ENCODE measurements at places on chromosomes 7 and 10.
A peak's percentile ranks its signal among the peaks of the same experiment; 100 is the strongest.

GRCh38 chr10:105514106-105514505, 873.0 kb downstream of the SORCS3 start:
- no peak for DNase-seq

- DNase-seq, result no peak
These were observed 19.1 kb downstream of the DENND2A start for GRCh38 chr7:140621401-140622021.

GRCh38 chr10:122142641-122143237, 128.4 kb upstream of the BTBD16 start:
- DNase-seq, result no peak

- DNase-seq, result no peak
These were observed 18.7 kb downstream of the AKR1C1 start for GRCh38 chr10:4981722-4982471.

DNA sequence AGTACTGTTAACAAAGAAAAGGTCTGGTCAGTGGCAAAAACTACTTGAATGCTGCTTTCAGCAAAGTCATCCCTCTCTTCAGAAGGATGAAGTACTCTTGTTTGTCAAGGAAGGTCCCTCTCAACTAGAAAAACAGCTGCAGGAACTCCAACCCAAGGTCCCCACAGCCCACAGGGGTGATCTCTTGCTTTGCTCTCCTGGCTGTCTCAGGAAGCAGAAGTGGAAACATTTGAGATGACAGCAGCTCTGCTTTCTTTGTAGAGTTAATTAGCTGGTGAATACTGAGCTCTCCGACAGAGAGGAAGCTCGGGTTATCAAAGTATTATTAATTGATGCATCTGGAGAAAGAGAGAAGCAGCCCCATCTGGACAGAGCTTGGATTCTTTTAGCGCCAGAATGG, 25.4 kb upstream of the LRGUK start:
- DNase-seq, result no peak

GRCh38 chr7:43196379-43196778, 83.9 kb downstream of the HECW1 start:
- DNase-seq, result no peak

- no peak for DNase-seq
These were observed 116.4 kb upstream of the NOBOX start for GRCh38 chr7:144519925-144520324.

GRCh38 chr7:78441737-78442136, 643.2 kb downstream of the PHTF2 start:
- no peak for DNase-seq

DNA sequence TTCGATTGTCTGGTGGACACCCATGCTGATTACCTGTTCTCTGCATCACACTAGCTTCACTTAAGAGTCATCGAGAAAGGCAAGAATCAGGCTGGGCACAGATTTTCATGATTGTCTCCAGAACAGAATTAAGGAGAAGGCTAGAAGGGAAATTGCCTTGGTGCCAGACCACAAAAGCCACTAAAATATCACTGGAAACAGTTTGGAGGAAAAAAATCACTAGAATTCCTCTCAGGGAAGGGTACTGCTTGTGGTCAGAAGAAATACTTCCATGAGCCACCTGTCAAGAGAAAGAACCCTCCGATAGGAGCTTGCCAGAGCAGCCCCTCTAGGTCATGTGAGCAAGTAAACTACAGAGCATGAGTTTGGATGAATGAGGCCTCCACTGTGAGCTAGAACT, 269.3 kb upstream of the TEX47 start:
- no peak for DNase-seq

DNA sequence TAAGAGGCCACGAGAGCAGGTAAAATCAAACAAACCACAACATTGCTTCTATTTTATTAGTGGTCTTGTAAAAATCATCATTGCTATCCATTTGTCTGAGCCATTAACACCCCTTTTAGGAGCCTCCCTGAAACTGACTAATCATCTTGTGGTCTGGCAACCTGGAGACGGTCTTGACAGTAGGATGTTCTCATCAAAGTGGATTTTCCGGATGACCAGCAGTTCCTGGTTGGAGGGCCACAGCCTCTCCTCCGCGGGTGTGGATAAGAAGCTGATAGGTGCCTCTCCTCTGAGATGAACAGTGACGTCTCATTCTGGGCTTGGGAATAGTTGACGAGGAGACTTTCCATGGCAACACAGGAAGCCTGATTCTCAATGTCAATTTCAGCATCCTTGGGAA, 490.7 kb downstream of the TYW1 start:
- no peak for DNase-seq

DNA sequence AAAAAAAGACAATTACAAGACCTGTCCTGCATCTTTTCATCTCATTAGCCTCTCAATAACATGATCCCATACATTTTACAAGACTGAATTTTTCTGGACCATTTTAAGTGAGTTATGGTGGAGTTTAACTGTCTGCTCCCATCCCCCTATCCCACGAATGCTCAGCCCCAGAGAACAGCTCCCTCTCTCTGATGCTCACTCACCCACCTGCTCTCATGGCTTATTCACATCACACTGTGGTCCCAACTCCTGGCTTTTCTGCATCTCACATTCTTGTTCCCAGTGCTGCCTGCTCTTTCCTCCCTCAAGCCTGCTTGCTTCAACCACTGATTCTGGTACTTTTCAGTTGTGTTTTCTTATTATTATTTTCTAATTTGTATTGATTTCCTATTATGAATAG, 20.4 kb upstream of the CCSER2 start:
- DNase-seq, result no peak

DNA sequence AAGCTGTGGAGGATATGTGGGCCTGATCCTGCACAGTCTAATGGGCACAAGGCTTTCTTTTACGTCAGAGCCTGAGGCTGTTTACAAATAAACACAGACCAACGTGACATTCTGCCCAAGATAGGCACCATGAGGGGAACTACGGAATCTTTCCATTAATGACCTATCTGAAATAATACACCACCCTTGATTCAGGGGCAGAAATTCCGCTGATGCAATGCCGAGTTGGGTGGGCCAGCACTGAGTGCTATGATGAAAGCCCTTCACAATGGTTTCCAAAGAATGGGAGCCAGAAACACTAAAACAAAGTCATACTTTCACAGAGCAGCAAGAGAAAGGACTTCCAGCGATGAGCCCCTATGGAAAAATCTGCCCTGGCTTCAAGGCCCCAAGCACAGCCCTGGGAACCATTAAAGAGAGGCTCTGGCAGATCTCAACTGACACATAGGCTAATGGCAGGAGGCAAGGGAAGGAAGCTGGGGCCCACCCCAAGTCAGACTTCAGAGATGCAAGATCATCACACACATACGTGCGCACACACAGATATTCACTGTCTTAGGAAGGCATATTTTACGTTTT, 72.2 kb upstream of the DLX6 start:
- no peak for DNase-seq

- DNase-seq, result no peak
These were observed 3.4 kb upstream of the SAMD8 start for GRCh38 chr10:75107756-75108683.

DNA sequence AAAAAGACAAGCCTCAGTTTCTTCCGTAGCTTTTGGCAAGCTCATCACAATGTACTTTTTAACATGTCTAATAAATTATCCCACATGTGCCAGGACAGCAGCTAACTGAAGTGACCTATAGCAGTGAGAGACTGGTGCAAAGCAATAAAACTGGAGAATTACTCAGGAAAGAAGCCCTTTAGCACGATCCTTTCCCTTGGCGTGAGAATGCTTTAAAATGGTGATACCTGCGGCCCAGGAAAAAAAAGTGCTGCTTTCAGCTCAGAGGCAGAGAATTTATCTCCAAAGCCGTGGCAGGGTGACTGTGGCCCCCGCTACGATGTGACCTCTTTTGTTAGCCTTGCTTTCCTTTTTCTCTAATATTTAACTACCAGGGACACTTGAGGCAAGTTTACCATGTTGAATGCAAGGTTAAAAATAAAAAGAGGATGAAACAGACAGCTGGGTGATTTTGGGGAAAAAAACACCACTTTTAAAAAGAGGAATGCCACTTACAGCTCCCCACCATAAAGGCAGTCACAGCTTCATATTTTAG, 184.0 kb downstream of the FANK1 start:
- DNase-seq, result no peak

DNA sequence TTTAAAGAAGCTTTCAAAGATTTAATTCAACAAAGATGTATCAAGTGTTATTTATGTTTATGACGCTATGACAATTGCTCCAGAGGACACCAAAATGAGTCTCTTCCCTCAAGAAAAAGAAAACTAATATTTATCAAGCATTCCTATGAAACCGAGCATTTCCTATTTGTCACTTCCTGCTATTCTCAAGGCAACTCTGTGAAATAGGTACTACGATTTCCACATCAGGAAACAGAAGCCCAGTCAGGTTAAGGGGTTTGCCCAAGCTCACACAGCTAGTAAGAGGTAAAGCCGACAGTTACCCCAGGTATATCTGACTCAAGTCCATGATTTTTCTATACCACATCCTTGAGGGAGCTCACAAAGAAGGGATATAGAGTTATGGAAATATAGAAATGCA, 85.9 kb downstream of the TRIL start:
- no peak for DNase-seq

DNA sequence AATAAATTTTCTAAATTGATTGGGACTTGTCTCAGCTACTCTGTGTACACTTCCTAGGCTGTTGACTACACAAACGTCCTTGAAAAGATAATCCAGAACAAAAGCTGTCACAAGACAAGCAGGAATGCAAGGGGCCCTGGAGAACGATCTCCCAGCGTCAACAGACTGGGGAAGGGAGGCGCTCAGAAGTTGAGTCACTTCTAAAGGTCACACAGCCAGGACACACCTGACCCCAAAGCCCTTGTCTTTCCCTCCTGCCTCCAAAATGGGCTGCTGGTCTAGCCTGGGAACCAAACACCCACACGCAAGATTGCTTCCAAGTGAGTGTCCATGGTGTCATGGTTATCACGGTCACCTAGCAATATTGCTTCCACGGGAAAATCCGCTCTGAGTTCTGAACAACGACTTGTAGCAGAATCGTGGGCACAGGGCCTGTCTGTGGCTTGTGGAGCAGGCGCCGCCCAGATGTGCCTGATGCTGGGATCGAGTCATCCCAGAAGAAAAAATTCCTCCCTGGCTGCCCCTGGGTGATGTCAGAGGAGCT, 49.8 kb downstream of the SPOCK2 start:
- DNase-seq, result no peak

GRCh38 chr10:128263891-128264688, 137.9 kb upstream of the MKI67 start:
- DNase-seq, result peak; percentile 46

DNA sequence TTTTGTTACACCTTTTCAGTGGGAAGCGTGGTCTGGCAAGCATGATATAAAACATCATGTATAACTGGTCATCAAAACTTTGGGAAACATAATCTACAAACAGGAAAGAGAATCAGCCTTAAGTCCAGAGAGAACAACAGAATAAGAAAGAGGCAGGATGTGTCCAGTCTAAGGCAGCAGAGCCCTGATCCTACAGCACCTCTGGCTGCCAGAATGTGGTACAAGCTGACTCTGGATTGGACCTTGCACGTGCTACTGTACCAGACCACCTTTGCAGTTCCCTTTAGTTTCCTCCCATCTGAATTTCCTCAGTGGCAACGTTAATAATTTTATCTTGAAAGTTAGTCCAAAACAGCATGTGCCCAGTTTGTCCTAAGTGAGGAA, 824.6 kb upstream of the IGFBP3 start:
- no peak for DNase-seq

- DNase-seq, result no peak
These were observed 511.9 kb upstream of the ZMIZ1 start for GRCh38 chr10:78556705-78557432.

DNA sequence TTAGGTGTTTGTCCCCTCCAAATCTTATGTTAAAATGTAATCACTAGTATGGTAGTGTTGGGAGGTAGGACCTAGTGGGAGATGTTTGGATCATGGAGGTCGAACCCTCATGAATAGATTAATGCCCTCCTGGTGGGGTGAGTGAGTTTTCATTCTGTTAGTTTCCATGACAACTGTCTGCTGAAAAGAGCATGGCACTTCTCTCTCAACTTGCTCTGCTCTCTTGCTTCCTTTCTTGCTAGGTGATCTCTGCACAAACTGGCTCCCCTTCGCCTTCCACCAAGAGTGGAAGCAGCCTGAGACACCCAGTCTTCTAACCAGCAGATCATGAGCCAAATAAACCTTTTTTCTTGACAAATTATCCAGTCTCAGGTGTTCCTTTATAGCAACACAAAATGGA, 853.9 kb downstream of the SORCS1 start:
- no peak for DNase-seq

GRCh38 chr10:132666705-132667341, 119.1 kb downstream of the NKX6-2 start:
- no peak for DNase-seq

DNA sequence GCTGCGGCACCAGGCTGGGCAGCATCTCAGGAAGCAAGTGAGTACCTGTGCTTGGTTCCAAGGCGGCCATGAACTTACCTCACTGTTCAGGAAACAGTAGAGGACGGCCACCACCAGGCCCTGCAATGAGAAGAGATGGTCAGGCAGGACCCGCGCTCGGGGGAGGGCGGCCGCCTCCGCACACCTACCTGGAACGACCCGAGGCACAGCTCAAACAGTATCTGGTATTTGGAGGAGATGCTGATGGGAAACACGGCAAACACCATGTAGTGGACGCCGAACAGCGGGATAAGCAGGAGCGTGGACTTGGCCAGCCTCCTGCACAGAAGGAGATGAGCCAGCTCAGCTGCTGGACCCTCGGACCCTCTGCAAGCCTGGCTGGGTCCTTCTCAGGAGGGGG, 112.9 kb downstream of the VIPR2 start:
- DNase-seq, result no peak

DNA sequence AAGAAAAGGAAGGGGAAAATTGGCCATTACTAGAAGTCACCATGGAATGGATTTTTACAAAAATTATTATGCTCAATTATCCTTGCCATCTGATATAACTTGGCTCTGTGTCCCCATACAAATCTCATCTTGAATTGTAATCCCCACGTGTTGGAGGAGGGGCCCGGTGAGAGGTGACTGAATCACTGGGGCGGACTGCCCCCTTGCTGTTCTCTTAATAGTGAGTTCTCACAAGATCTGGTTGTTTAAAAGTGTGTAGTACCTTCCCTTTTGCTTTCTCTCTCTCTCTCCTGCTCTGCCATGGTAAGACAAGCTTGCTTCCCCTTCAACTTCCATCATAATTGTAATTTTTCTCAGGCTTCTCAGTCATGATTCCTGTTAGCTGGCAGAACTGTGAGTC, 1023.6 kb downstream of the XPNPEP1 start:
- no peak for DNase-seq

GRCh38 chr10:100053686-100054460, 27.8 kb downstream of the CPN1 start:
- no peak for DNase-seq

GRCh38 chr10:15427843-15428414, 56.8 kb upstream of the FAM171A1 start:
- no peak for DNase-seq

- no peak for DNase-seq
These were observed 16.3 kb upstream of the SLC29A4 start for GRCh38 chr7:5266191-5267028.

DNA sequence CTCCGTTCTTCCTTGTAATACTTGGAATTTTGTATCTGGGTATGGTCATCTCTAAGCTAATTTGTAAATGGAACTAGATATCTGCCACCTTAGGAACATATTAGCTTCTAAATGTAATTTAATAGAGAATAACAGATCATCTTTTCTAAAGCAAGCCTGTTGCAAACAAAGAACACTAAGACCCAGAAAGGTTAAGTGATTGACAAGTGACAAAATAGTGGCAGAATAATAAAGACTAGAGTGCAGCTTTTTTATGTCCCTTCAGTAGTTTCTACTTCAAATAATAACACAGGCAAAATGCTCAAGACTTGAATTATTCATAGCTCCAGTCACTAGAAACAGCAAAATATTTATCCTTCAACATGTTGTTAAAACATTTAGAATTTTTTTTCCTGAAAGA, 91.7 kb downstream of the MET start:
- DNase-seq, result no peak
